Right cardiac atrium (tissue), 5 donors: ENCODE measurements at places on chromosomes 3 and 15.

- DNase-seq = no peak
Measured at GRCh38 chr15:96374499-96374898, 44.0 kb downstream of the NR2F2 start.

DNA sequence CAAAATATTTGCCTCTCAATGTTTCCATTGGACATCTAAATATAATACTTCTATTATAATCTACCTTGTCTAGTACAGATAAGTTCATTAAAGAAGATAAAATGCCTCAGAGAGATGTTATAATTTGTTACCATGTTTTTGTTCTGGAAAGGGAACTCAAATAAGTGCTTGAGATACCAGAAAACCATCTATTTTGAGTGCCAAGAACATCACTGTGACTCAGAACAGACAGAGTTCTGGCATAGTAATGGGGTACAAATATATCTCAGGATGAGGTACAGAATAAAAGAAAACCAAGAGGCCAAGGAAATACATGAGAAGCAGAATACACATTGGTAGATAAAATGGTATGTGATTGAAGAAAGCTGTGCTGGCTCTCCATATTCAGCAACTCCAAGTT is 58.9 kb downstream of the IMPG2 start:
- no peak for DNase-seq

- no peak for DNase-seq
Measured at GRCh38 chr3:149566292-149566975, 91.4 kb downstream of the WWTR1 start.

DNA sequence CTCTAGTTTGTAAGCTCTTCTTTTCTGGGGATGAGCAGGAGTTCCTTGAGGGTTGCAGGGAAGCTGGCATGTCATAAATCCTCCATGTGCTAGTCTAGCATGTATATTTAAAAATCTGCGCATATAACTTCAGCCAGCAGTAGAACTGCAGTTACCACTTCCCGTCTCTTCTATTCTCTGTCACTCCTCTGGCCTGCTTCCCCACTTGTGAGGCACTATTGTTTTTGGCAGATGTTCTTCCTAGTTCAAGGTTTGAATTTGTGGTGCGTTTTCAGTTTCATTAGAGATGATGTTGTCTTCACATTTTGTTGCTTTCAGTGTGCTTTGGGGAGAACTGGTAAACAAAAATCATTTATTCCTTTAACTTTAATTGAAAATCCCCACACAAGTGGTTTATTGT is 169.1 kb upstream of the ZPLD1 start:
- DNase-seq = no peak

DNA sequence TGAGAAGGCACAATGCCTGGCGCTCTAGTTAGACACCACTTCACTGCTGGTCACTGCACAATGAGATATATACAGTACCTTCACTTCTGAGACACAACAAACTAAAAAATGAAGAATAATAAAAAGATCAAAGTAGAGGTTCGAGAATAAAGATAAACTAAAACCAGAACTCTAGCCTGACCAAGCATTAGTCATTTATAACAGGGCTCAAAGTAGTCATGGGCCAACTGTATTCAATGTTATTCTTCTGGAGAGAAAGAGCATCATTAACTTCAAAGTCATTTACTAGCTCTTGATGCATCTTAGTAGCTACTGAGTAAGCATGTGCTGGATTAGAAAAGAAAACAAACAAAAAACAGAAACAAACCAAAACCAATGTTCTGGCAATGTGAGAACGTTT is 145.2 kb downstream of the SSR3 start:
- DNase-seq = no peak

DNA sequence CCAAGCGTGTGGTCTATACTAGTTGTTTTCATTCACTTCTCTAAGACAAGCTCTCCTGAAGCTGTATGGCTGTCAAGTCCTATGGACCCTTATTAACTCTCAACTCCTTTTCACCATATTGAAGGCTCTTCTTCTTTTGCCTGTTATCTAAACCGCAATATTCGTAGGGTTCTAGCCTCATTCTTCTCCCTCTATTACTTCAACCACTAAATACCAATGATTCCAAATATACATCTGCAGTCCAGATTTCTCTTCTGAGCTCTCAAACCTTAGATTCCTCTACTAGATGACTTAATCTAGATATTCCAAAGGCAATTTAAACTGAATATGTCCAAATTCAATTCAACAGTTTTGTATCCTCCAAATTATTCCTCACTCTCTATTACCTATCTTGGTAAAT is 24.6 kb downstream of the AQR start:
- no peak for DNase-seq

DNA sequence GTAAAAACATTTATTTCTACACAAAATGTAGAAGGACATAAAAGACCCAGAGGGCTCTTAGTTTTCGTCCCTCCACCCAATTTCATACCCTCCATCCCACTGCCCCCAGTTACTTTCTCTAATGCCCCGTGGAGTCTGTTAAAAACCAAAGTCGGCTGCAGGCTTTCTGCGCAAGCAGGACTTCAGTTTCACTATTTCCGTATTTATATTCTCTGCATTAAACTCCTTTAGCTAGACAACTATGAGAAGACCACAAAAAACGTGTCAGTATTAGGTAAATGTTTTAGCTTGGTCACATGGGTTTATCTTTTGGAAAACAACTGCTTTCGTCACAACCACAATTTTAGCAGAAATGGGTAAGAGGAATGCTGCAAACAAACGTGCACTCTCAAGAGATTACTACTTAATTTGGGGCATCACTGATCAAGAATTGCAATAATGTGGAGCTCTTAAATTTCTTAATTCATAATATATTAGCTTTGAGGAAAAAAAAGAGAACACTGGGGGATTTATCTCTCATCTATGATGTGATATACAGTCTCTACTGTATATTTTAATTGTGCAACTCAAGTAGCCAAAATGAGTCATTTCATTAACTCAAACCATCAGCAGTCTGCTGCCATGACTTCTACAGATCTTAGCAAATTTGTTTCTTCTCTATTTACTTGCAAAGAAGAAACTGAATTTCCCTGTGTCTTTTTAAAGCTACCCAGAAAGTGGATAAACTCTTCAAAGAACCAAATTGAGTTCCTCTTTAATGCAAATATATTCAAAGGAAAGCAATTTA is 740 bp upstream of the NSMCE3 start:
- no peak for DNase-seq

DNA sequence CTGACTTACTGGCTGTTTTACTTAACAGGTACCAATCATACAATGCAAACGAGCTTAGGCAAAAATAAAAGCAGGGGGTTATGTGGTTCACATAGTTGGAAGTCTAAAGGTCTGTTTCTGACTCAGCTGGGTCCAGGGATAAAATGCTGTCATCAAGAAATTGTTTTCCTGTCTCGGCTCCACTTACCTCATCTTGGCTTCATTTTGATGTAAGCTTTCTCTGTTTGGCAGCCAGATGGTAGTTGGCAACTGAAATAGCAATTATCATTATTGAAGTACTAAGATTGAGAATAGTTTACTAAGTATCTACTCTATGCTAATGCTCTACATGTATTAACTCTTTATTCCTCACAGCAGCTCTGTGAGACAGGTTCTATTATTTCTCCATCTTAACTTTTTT is 36.8 kb upstream of the CNTN3 start:
- DNase-seq = no peak

GRCh38 chr15:43198992-43199391 is 13.8 kb downstream of the CCNDBP1 start:
- no peak for DNase-seq

GRCh38 chr3:44065311-44066094 is 176.2 kb upstream of the TOPAZ1 start:
- no peak for DNase-seq

GRCh38 chr3:94935738-94936580 is 873.1 kb downstream of the NSUN3 start:
- DNase-seq = no peak

DNA sequence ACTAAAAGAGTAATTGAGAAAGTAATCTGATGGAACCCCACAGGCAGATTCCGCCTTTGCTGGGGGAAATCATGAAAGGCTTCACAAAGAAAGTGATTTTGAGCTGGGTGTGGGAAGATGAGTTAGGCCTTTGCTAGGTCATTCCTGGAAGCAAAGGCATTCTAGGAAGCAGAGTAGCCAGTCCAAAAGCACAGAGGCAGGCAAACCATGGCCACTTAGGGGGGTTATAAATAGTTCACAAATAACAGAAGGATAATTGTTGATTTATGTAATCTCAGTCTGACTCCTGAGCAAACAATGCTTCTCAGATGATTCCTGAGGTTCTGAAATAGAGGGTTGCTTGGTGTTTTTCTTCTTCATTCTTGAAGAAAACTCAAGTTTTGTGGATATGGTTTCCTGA is 576.3 kb downstream of the NTRK3 start:
- DNase-seq = no peak

- no peak for DNase-seq
Measured at GRCh38 chr3:194884649-194885315, 199.1 kb downstream of the FAM43A start.

GRCh38 chr3:187072102-187072501 is 67.2 kb downstream of the RPL39L start:
- no peak for DNase-seq

DNA sequence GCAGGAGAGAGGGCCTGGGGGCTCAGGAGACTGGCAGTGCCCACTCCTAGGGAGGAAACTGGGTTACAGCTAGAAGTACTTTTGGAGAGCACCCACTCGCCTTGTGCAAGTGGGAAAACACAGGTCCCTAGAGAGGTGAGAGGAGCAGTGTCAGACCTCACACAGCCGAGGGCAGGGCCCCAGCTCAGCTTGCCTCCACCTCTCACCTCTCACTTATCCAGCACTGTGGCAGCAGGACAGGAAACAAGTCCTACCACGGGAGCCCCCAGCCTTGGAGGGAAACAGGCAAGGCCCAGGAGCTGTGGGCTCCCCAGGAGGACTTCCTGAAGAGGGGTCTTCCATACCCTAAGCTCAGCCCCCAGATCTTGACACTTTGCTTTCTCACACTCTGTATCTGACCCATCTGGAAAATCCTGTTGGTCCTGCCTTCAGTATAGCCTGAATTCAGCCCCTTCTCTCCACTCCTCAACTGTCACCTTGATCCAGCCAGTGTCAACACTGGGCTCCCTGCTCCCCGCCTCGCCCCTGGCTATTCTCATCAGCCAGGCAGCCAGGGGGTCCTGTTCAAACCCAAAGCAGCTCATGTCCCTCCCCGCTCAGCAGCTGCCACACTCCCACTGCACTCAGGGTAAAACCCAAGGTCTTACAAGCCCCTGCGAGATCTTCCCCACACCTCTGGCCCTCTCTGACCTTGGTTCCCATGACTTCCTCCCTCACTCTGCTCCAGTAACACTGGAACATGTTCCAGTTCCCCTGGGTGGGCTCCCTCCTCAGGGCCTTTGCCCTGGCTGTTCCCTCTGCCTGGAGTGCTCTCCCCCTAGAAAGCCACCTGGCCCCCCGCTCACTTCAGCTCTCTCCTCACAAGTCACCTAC is 870 bp upstream of the TMEM40 start:
- no peak for DNase-seq

- DNase-seq = no peak
Measured at GRCh38 chr3:141063831-141064230, 12.7 kb downstream of the SPSB4 start.

- no peak for DNase-seq
Measured at GRCh38 chr3:33773637-33774036, 24.8 kb upstream of the PDCD6IP start.

DNA sequence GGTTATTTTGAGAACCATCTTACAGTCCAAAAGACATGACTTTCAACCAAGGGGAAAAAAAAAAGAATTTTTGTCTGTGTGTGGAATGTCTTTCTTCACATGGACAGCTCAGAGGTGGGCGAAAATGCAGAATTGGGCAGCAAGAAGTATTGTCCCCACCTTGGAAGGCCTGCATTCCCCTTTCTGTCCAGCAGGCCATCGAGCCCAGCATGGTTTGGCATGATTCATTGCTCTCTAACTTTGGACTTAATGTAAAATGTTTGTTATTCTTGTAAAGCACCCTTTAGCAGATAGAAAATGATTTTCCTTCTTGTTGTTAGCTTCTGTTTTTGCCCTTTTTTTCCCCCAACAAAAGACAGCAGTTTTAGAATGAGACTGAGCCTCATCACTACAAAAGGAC is 12.4 kb downstream of the MYO1E start:
- no peak for DNase-seq

GRCh38 chr3:132596816-132597433 is at the start of gene ACKR4:
Gene ACKR4, plus strand, starts transcription at chr3:132597270. Its CDS starts 3,128 bp downstream, at chr3:132600398.
- no peak for DNase-seq

DNA sequence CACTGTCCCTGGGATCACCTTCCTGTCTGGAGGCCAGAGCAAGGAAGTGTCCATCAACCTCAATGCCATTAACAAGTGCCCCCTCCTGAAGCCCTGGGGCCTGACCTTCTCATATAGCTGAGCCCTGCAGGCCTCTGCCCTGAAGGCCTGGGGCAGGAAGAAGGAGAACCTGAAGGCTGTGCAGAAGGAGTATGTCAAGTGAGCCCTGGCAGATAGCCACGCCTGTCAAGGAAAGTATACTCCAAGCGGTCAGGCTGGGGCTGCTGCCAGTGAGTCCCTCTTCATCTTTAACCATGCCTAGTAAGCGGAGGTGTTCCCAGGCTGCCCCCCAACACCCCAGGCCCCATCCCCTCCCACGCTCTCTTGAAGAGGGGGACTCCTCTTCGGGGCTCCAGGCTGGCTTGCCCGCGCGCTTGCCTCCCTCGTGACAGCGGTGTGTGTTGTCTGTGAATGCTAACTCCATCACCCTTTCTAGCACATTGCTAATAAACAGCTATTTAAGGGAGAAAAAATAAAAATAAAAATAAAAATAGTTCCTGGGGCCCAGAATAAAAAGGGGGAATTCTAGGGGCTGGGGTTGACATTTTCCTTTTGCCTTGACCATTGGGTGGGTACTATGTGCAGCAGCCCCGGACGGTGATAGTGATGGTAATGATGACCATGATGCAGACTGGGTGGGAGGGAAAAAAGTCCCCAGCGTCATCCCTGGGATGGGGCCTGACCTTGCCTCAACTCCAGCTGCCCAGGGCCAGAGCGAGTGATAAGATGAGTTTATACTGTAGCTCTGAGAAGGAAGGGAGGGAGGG is 3.3 kb upstream of the ALAS1 start:
- DNase-seq = peak; percentile 73

DNA sequence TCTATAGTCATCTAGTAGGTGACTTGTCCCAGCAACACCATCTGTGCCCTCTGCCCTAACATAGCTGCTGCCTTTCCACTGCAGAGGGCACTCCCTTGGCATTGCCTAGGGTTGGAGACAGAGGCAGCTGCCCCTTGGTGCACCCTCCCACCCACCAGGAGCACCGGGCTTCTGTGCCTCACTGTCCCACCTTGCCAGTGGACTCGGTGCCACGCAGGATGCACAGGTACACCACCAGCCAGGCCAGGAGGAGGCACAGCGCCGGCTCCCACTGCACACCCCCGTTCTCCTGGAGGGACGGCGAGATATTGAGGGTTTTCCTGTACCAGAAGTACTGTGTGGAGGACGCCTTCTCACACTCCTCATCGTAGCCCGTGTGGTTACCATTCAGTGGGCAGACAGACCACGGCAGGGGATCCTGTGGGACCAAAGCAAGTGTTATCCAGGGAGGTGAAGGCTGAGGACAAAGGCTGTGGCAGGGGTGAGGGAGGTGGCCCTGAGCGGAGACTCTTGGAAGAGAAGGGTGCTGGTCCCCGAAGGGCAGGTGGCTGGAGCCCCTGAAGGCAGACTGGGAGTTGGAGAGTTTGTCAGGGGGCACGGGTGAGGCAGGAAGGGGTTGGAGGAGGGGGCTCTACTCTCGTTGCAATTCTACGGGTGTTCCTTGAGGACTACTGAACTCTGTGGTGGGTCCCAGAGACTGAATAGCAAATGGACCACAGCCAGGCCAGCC is 20.6 kb downstream of the SLC6A20 start:
- no peak for DNase-seq

- no peak for DNase-seq
Measured at GRCh38 chr3:97579365-97579764, 185.2 kb upstream of the ARL6 start.

- DNase-seq = no peak
Measured at GRCh38 chr15:69920221-69920620, 177.5 kb downstream of the TLE3 start.

GRCh38 chr3:155712008-155712407 is 32.9 kb downstream of the PLCH1 start:
- DNase-seq = no peak
